ENCODE measurements at places on chromosomes 6 and 20. TPM values are rescaled to one million over a fixed set of nuclear protein-coding genes. Genes with fewer than 3 reads are reported as not detected.

DYNLT1 gene
- polyA plus RNA-seq: 177 TPM

HECA gene
- 16.0 TPM for polyA plus RNA-seq

HTR1E gene
- polyA plus RNA-seq: not detected

TUBB2A gene
- polyA plus RNA-seq: 35.4 TPM

ADGRF1 gene
- not detected for polyA plus RNA-seq

SLC17A1 gene
- not detected for polyA plus RNA-seq

SYNDIG1 gene
- 0.10 TPM for polyA plus RNA-seq

MOG gene
- not detected for polyA plus RNA-seq

FAM209B gene
- 0.41 TPM for polyA plus RNA-seq

PLCB4 gene
- 0.90 TPM for polyA plus RNA-seq

KHDC1L gene
- polyA plus RNA-seq: not detected

SLA2 gene
- polyA plus RNA-seq: 0.03 TPM

GPR6 gene
- polyA plus RNA-seq: not detected

HLA-DMB gene
- 2.9 TPM for polyA plus RNA-seq

TOMM6 gene
- polyA plus RNA-seq: 240 TPM

EMILIN3 gene
- 1.5 TPM for polyA plus RNA-seq
